Activated CD4-positive, alpha-beta T cell treated with anti-CD3 and anti-CD28 coated beads, Interleukin-2, amount 10 ng/mL, durations not matched to agents 7 days and 5 days (primary cell): ENCODE measurements at places on chromosomes 5 and 9.

- DNase-seq = no peak
Measured at GRCh38 chr9:34992376-34992951, 2.9 kb downstream of the DNAJB5 start.

- peak; percentile 32 for DNase-seq
Measured at GRCh38 chr5:145936401-145937131, at the start of gene SH3RF2. Gene SH3RF2, plus strand, starts transcription at chr5:145936578. Its CDS starts 1,351 bp downstream, at chr5:145937929.

- DNase-seq = no peak
Measured at GRCh38 chr9:89880161-89880560, 275.3 kb downstream of the GADD45G start.

DNA sequence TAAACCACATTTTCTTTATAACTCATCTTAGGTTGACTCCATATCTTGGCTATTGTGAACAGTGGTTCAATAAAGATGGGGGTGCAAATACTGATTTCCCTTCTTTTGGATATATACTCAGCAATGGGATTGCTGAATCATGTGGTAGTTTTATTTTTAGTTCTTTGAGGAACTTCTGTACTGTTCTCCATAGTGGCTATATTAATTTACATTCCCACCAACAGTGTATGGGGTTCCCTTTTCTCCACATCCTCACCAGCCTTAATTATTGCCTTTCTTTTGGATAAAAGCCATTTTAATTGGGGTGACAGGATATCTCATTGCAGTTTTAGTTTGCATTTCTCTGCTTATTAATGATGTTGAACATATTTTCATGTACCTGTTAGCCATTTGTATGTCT is 107.7 kb upstream of the EQTN start:
- DNase-seq = no peak

GRCh38 chr5:140243706-140244250 is 59.1 kb downstream of the PFDN1 start:
- DNase-seq = no peak

DNA sequence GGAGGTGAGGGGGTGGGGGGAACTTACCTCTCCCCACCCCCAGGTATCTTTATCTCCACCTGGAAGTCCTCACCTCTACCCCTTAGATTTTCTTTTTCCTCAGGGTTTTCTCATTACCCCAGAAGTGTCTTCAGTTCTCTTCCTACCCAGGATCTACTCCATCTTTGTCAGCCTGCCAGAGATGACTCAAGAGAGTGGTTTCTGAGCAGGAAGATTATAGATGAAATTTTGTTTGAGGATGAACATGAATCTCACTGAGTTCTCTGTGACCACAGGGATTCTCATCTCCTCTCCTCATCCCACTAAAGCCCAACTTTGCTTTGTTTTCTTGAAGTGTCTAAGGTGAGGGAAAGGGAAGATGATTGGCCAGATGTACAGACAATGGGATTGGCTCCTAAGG is 5.2 kb upstream of the HINT2 start:
- DNase-seq = no peak

DNA sequence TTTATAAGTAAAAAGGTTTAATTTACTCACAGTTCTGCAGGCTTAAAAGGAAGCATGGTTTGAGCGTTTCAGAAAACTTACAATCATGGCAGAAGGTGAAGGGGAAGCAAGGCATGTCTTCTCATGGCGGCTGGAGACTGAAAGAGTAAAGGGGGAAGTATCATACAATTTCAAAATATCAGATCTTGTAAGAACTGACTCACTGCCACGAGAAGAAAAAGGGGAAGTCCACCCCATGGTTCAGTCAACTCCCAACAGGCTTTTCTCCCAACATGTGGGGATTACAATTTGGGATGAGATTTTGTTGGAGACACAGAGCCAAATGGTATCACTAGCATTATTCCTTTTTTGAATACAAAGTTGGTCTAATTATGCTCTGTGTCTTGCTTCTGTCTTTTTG is 627.9 kb upstream of the ST8SIA4 start:
- DNase-seq = no peak

DNA sequence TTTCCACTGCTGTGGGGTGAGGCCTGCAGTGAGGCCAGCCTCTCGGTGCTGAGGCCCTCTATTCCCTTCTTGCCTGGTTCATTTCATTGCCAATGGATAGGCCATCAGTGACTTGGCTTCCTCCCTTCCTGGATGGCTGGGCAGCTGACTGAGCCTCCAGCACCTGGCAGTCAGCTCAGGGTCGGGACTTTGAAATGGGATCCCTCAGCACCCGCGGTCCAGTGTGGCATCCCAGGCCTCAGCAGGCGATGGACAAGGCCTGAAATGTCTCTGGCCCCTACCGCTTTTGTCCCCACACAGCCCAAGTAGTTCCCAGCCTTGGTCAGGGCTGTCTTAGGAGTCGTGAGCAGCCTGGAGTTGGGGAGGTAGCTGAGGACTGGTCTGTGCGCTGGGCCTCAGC is 17.2 kb downstream of the NDST1 start:
- no peak for DNase-seq
